Vagina (tissue), 2 donors: ENCODE measurements at places on chromosomes 1 and 21.
A peak's percentile ranks its signal among the peaks of the same experiment; 100 is the strongest.

GRCh38 chr1:59552007-59552406, 255.1 kb downstream of the FGGY start:
- no peak for DNase-seq
- H3K36me3 ChIP-seq, result no peaks in the 10 kb centered on the region
- no peaks in the 10 kb centered on the region for H3K4me1 ChIP-seq
- no peak overlapping the region for H3K4me3 ChIP-seq
- no peaks in the 10 kb centered on the region for H3K27me3 ChIP-seq
- no peak overlapping the region for H3K27ac ChIP-seq

- H3K4me1 ChIP-seq, result peaks cover 12% of the 10 kb centered on the region
- H3K36me3 ChIP-seq, result no peaks in the 10 kb centered on the region
- no peak for DNase-seq
- no peak overlapping the region for H3K27ac ChIP-seq
- no peaks in the 10 kb centered on the region for H3K27me3 ChIP-seq
Measured at GRCh38 chr21:34262469-34262845, 101.3 kb upstream of the KCNE2 start.

- DNase-seq, result no peak
- peaks cover 5% of the 10 kb centered on the region for H3K4me1 ChIP-seq
- H3K27ac ChIP-seq, result no peak overlapping the region
- no peaks in the 10 kb centered on the region for H3K27me3 ChIP-seq
- H3K4me3 ChIP-seq, result no peak overlapping the region
Measured at GRCh38 chr1:67148516-67149178, 13.9 kb upstream of the C1orf141 start.

GRCh38 chr1:10682108-10682445, 114.4 kb downstream of the CASZ1 start:
- H3K4me1 ChIP-seq, result peaks cover 73% of the 10 kb centered on the region
- no peaks in the 10 kb centered on the region for H3K27me3 ChIP-seq
- H3K27ac ChIP-seq, result no peak overlapping the region
- no peak overlapping the region for H3K4me3 ChIP-seq

- H3K36me3 ChIP-seq, result no peaks in the 10 kb centered on the region
- no peak for DNase-seq
- peak overlapping the region; percentile 92 for H3K4me3 ChIP-seq
- no peaks in the 10 kb centered on the region for H3K27me3 ChIP-seq
- H3K4me1 ChIP-seq, result peaks cover 18% of the 10 kb centered on the region
Measured at GRCh38 chr1:229507502-229507901, 639 bp downstream of the NUP133 start.

DNA sequence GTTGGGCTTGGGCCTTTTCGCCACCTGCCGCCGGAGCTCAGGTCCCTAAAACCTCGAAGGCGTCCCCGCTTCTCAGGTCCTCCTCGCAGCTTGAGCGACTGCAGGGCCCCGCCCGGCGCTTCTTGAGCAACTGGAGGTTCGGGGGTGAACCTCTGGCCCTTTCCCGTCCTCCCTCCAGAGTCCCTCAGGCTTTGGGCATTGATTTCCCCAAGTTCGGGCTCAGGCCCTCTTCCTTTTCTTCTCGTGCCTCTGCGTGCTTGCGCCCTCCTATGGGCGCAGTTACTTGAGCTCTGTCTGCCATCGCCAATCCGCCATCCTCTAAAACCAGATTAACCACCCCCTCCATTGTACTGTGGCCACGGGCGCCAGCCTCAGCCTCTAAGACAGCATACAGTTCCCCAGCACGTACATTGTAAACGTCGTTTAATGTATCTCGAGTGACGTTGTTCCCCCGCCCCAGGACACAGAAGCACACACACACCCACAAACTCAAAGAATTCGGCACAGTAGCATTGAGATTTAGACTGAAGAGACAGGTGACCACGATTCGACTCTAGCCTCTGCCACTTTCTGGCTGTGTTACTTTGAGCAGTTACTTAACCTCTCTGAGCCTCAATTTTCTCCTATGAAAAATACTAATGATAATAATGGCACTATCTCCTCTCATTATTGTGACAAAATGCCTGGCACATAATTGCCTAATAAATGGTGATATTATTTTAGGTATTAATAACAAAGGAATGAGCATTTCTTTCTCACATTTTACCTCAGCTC, 22.6 kb downstream of the BTG2 start:
- no peaks in the 10 kb centered on the region for H3K36me3 ChIP-seq
- peak overlapping the region; percentile 89 for H3K27ac ChIP-seq
- peaks cover 50% of the 10 kb centered on the region for H3K4me1 ChIP-seq
- H3K4me3 ChIP-seq, result peak overlapping the region; percentile 62
- no peaks in the 10 kb centered on the region for H3K27me3 ChIP-seq
- DNase-seq, result no peak

- H3K27me3 ChIP-seq, result no peaks in the 10 kb centered on the region
- no peak overlapping the region for H3K4me3 ChIP-seq
- H3K27ac ChIP-seq, result no peak overlapping the region
- H3K4me1 ChIP-seq, result no peaks in the 10 kb centered on the region
- no peak for DNase-seq
Measured at GRCh38 chr1:198623752-198624647, 14.8 kb upstream of the PTPRC start.

GRCh38 chr1:30406996-30407864, 316.2 kb downstream of the MATN1 start:
- no peaks in the 10 kb centered on the region for H3K27me3 ChIP-seq
- peak; percentile 79 for DNase-seq
- H3K4me3 ChIP-seq, result no peak overlapping the region
- H3K36me3 ChIP-seq, result no peaks in the 10 kb centered on the region

DNA sequence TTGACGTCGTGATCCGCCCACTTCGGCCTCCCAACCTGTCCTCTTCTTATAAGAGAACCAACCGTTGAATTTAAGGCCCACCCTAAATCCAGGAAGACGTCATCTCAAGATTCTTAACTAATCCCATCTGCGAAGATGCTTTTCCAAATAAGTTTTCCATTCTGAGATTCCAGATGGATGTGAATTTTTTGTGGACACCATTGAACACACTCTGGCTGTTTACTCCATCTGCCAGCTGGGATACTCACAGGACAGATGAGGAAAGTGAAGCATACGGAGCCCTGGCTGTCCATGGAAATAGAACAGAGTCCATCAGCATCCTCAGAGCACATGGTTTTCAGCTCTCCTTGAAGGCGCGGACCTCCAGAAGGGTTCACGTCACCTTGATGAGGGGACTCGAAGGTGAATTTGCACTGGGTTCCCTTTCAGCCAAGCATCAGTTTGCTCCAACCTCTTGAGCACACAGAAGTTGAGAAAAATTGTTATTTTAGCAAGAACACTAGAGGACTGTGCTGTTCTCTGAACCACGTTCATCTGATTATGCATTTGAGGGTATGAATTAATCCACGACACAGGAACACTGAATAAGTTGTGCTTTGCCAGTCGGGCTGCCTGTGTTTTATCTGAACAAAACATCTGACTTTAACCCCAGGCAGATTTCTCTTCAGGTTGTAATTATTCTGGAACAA, 68.6 kb downstream of the KAZN start:
- DNase-seq, result no peak
- peaks cover 10% of the 10 kb centered on the region for H3K4me1 ChIP-seq
- no peaks in the 10 kb centered on the region for H3K27me3 ChIP-seq
- no peak overlapping the region for H3K4me3 ChIP-seq

DNA sequence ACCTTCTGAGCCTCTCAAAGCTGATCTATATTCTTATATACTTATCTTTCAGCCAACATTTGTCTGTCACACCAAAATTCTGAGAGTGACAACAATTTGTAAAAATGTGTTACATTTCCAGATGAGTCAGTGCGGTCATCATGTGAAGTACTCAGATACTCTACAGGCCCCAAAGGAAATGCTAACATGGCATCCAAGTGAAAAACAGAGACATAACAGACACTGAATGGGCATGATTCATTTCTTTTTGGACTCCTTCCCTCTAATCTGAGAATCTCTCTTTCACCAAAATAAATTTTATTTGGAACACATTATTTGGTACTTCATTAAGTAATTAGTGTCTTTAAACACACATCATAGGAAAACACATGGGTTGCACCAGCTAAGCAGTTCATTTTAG, 96.6 kb downstream of the SLC44A5 start:
- no peak for DNase-seq
- H3K27me3 ChIP-seq, result no peaks in the 10 kb centered on the region
- H3K4me3 ChIP-seq, result no peak overlapping the region

DNA sequence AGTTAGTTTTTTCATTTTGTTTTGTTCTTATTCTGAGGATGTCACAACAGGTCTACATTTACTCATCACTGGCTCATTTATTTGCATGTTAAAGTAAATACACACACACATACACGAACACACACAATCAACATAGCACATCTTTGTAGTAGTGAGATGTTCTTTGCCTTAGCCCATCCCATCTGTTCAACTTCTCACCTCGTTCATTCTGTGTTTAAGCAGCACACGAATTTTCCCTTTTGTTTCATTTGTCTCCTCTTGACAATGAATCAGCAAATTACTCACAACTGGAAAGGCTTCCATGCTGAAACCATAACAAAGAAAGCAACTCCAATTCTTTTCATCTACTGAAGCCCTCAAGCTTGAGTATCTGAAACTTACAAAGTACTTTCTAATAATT, 133.3 kb upstream of the CHRM3 start:
- H3K4me3 ChIP-seq, result no peak overlapping the region
- no peaks in the 10 kb centered on the region for H3K4me1 ChIP-seq
- H3K27me3 ChIP-seq, result no peaks in the 10 kb centered on the region
- no peak for DNase-seq
- H3K36me3 ChIP-seq, result no peaks in the 10 kb centered on the region
- no peak overlapping the region for H3K27ac ChIP-seq

- peaks cover 23% of the 10 kb centered on the region for H3K4me1 ChIP-seq
- no peaks in the 10 kb centered on the region for H3K27me3 ChIP-seq
- H3K36me3 ChIP-seq, result no peaks in the 10 kb centered on the region
Measured at GRCh38 chr21:43274946-43275310, 106.1 kb downstream of the CRYAA start.

- H3K27ac ChIP-seq, result no peak overlapping the region
- H3K27me3 ChIP-seq, result no peaks in the 10 kb centered on the region
- no peaks in the 10 kb centered on the region for H3K36me3 ChIP-seq
- DNase-seq, result no peak
- H3K4me1 ChIP-seq, result peaks cover 20% of the 10 kb centered on the region
Measured at GRCh38 chr21:32257962-32258785, 20.7 kb downstream of the MIS18A start.

- DNase-seq, result no peak
- peaks cover 62% of the 10 kb centered on the region for H3K4me1 ChIP-seq
Measured at GRCh38 chr1:236016782-236017400, 48.0 kb downstream of the NID1 start.

DNA sequence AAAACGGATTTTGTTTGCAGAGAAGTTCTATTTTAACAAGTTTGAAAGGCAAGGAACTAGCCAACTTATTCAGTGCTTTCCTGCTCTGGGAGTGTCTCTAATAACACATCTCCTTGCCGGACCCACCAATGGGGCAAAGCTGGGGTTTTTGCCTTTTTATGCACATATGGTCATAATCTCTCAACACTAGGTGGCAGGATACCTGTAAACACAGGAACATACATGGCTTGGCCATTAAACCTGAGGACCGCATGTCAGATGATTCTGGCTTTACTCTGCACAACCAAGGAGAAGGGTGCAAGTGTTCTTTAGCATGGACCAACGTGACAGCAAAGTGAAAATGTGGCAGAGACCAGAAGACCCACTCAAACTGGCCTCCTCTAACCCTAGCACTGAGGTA, 4.9 kb downstream of the TMEM9 start:
- H3K4me3 ChIP-seq, result no peak overlapping the region
- H3K36me3 ChIP-seq, result no peaks in the 10 kb centered on the region
- H3K4me1 ChIP-seq, result peaks cover 12% of the 10 kb centered on the region
- H3K27ac ChIP-seq, result no peak overlapping the region
- no peaks in the 10 kb centered on the region for H3K27me3 ChIP-seq
- DNase-seq, result no peak

DNA sequence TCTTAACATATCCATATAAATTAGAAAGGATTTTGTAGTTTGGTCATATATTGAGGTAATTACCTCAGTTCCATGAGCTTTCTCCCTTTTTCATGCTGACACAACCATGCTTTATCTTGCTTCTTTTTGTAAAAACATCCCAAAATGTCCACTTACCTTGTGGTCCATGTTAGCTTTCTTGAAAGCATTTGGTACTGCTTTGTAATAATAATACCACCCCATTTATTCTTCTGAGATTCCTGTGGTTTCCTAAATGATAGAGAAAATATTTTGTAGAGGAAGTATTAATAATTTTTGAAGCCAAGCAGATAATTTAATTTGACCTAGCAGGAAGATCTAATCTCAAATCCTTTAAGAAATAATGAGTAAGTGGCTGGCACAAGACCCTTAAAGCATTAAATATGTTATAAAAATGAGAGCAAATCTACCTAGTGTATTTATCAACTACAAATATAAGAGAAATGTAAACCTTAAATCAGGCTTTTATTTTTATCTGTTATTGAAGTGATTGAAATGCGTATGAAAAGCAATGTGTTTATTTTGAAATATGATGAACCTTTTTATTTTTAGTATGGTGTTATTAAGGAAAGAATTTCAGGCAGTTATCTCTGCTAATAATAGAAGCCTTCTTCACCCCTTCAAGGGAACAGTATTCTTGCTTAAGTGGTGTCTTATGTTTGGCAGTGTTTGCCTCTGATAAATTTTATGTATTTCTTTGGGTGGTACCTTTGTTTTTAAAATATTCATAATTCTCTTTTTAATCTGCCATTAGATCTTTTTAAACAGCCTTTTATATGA, 9.2 kb downstream of the PRKAA2 start:
- no peak overlapping the region for H3K27ac ChIP-seq
- no peaks in the 10 kb centered on the region for H3K4me1 ChIP-seq
- no peaks in the 10 kb centered on the region for H3K27me3 ChIP-seq
- H3K36me3 ChIP-seq, result no peaks in the 10 kb centered on the region
- H3K4me3 ChIP-seq, result no peak overlapping the region

DNA sequence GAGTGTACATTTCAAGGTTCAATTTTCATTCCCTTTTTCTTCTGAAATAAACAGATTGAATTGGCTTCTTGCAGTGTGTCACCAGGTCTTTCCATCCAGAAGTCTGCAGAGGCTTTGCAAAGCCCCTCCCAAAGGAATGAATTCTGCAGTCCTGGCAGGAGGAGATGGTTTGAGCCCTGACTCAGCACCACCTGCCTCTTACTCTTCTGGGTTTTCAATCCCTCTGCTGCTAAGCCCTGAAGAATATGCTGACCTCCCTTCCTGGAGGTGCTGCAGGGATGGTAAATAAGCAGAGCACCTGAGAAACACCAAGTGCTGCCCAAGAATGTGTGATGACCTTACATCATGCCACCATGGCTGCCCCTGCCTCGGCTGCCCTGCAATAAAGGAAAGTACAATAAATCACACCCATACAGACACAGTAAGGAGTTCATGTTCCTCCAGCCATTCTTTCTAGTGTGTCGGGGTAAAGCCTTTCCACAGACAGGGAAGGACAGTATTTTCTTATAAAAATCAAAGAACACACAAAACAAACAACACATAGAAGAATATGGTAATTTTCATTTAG, 209.2 kb downstream of the ZNF326 start:
- DNase-seq, result no peak
- no peaks in the 10 kb centered on the region for H3K36me3 ChIP-seq
- H3K27ac ChIP-seq, result no peak overlapping the region
- no peaks in the 10 kb centered on the region for H3K27me3 ChIP-seq
- H3K4me3 ChIP-seq, result no peak overlapping the region
